ENCODE measurements at places on chromosomes 7 and 10.

GRCh38 chr7:91459539-91459938 is 195.3 kb downstream of the FZD1 start:
- no peak for DNase-seq

DNA sequence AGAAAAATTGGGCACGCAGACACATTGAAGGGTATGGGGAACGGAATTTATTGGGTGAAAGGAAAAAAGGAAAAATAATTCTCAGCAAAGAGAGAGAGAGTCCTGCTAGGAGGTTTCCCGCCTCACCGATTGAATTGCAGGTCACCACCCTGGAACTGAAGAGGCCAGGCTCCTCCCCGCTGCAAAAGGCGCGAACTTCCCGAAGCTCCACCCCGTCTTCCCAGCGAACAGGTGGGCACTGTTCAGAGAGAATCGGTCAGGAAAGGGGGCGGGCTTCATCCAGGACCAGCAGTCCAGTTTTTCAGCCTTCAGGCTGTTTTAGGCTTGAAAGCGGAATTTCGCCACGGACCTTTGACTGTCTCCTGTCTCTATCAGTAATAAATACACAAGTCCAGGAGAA is 27.3 kb upstream of the CADPS2 start:
- no peak for DNase-seq

DNA sequence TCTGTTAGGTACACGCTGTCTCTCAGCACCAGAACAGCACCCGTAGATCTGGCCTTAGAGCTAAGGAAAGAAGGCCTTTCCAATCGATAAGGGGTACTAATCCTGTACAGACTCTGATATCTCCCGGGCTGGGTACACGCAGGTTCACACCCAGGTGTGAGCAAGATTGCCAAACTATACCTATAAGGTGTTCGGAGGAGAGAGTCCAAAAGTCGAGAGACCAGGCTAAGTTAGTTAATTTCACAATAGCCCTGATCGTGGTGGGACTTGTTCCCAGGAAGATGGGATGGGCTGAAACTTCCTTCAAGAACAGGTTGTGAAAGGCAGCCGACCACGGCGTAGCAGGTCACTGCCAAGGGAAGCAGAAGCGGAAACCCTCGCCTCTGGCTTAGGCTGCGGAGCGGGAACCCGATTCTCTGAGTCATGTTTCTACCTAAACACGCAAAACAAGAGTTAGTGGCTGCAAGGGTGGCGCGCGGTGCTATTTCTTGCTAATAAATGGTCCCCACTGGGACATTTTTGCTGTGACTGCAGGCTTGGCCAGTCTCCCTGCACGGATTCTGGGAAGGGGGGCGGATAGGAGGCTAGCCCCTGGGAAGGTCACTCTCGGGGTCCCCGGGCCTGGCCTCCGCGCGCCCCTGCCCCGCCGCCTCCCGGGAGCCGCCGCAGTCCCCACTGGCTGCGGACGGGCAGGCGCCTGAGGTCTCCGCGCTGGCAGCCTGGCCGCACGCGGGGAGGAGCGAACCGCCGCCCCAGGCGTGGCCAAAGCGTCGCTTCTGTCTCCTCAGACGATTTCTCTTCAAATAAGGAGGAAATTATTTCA is 75.4 kb upstream of the PDSS1 start:
- DNase-seq, result no peak

- DNase-seq, result no peak
These were observed 43.5 kb downstream of the TLL2 start for GRCh38 chr10:96470116-96470743.

- no peak for DNase-seq
These were observed 237.5 kb downstream of the TNS3 start for GRCh38 chr7:47344171-47344955.

DNA sequence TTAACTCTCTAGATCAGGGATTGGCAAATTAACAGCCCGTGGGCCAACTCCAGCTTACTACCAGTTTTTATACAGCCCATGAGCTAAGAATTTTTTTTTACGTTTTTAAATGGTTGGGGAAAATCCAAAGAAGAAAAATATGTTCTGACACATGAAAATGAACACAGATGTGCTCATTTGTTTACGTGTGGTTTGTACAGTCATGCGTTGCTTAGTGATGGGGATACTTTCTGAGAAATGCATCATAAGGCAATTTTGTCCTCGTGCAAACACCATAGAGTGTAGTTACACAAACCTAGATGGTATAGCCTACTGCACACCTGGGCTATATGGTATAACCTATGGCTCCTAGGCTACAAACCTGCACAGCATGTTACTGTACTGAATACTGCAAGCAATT is 8.3 kb upstream of the SMKR1 start:
- DNase-seq, result no peak

- DNase-seq, result no peak
These were observed 139.9 kb downstream of the CCDC71L start for GRCh38 chr7:106520962-106521514.
